Activated CD4-positive, alpha-beta T cell treated with anti-CD3 and anti-CD28 coated beads, Interleukin-2, amount 50 U/mL, for 4 hours (primary cell): ENCODE measurements at places on chromosomes 12 and 14.

DNA sequence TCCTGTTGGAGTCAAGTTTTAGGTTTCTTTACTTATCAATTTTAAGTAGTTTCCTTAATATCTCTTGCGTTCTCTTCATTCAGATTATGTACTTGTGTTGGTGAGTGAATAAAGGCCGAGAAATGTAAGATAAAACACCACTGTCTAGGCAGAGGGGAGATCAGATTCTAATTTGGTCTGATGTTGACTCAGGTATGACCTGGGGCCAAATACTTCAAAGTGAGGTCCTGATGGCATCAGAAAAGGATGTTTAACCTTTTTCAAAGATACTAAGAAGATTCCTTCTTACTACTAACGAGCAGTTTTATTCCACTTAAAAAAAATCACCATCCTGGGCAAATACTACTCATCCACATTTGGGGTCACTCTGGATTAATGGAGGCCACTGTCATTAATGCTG, 26.9 kb downstream of the APPL2 start:
- DNase-seq: no peak

DNA sequence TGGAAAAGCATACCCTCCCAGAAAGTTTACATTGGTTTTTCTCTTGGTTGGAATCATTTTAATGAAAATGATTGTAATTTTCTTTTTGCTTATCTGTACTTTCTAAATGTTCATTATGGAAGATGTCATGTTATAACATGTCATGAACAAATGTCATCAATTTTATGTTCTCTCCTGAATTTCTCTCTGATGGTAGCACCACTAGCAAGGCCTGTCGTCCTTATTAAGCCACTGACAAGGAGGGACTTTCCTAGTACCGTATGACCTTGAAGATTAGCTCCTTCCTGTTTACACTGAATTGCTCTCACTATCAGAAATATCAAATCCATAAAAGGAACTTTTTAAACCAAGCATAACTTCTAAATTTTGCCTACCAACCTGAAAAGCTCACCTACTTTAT, 99.0 kb downstream of the ESR2 start:
- DNase-seq: no peak

DNA sequence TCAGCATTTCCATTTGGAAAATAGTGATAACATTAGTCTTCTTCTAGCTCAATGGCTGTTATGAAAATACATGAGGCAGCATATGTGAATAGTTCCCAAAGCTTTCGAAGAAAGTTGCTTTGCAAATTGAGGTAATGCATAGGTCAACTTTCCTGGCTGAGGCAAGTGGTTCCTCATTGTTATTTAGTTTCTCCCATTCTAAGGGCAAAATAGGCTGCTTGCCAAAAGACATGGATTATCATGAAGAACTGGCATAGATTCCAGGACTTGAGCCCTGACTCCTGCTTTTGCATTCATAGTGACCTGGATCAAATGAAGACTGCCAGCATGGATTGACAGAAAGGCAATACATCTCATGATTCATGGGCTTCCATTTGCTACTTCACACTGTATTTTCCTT, 35.7 kb downstream of the LRFN5 start:
- DNase-seq: no peak

GRCh38 chr12:87140262-87140661, 884.1 kb upstream of the MGAT4C start:
- DNase-seq: no peak

DNA sequence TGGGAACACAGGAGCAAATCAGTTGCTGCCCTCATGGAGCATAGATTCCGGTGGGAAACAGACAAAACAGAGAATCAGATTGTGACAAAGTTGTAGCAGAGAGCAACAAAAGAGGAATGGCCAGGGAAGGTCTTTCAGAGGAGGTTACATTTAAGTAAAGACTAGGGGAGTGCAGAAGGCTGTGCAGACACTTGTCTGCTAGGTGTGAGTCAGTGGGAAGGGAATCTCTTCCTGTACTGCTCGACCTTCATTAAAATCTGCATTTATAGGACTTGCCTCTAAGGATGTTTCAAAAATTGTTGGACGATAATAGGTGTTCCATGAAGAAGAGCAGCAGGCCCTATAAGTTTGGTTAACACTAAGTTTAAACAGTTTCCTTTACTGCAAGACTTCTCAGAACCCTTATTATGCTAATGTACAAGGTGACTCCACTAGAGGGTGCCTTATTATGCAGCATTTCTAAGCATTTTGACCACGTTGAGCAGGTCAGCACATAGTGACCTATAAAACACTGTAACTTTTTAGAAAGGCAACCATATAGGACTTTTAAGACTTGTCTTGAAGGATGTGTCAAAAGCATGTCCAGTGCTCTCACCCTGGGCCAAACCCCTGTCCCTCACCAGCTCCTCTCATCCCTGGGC, 91.8 kb upstream of the RIC8B start:
- no peak for DNase-seq
